ENCODE measurements at places on chromosomes 7 and 10. TPM values are rescaled to one million over a fixed set of nuclear protein-coding genes. Genes with fewer than 3 reads are reported as not detected.

DNA sequence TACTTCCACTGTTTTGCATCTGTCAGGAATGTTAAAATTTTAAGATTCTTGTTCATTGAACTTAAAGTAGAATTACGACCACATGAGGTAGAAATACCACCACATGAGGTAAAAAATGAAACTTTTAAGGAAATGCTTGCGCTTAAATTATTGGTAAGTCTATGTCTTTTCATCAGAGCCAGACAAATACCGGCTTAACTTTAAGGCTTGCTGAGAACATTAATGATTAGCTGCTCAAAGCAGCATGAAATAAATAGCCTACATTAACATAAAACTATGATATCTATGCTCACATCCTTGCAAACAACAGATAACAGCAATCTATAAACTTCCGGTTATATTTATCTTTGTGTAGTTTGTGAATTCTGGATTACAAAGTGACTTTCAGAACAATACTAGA, 26.9 kb upstream of the SCIN start:
- DNase-seq, result no peak

DNA sequence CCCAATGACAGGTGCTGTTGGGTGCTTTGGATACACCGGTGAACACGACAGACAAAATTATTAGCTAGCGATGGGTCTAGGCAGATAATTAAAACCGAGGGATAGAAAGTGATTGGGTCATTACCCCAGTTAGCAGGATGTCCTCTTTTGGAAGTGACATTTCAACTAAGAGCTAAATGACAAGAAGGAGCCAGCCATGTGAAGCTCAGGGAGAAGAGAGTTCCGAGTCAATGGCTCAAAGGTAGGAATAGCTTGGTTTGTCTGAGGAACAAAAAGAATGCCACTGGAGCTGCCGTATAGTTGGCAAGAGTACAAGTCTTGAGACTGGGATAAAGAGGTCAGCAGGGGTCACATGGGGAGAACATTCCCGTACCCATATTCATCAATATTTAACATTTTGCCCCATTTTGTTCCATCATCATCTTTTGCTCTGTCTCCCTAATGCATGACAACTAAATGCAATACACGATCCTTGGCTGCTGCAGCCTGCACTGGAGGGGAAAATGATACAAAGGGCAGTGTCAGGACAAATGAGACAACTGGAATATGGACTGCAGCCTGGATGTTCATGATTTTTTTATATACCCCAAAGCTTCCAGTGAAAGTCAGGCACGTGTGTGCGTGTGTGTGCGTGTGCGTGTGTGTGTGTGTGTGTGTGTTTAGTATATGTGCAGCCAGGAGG, 115.7 kb downstream of the ICA1 start:
- no peak for DNase-seq

The LIPJ gene
- not detected for polyA plus RNA-seq

DNA sequence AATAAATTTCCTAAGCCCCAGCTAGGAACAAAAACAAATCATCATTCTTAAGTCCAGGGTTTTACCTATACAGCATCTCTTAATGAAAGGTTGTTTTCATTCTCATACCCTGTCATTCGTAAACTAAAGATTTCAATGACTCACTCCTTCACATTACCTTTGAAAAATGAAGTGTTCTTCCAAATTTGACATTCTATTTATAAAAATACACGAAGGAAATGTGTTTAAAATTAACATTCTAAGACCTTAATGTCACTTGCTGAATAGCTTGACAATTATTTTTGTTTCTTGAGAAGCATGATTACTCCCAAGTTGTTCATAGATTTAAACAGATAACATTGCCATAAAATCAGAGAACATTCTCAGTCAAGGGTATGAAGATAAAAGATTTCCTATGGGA, 1188.3 kb upstream of the SORCS1 start:
- DNase-seq, result no peak

DNA sequence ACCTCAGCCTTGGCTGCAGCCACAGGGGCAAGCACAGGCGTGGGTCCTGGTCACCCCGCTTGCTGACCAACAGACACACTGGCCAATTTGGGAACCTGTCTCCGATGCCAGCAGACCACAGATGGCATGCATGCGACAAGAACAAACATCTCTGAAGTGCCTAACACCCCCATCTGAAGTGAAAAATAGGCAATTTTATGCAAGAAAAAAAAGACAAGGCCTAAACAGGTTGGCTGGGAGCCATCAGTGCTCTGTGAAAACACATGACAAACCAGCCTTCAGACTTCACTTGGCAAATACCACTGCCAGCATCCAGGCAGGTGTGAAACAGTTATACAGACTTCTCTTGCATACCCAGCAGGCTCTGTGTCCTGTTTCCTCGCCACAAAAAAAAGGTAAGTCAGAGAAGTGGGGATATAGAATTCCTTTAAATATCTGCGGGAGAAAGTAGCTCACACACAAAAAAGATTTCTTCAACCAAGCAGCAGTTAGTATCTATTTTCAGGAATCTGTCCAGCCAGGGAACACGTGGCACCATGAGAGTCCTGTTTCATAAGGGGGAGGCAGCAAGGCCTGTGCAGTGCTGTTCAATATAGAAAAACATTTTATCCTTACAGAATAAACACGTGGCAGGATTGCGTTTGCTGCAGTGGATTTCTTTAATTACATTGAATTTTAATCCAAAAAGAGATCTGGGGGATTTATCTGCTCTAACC, 293.4 kb upstream of the MKLN1 start:
- no peak for DNase-seq

The DGKI gene
- polyA plus RNA-seq, result 3.1 TPM

GRCh38 chr7:100951172-100951571, 1.8 kb downstream of the MUC3A start:
- no peak for DNase-seq

The FAM221A gene
- polyA plus RNA-seq, result 3.5 TPM

DNA sequence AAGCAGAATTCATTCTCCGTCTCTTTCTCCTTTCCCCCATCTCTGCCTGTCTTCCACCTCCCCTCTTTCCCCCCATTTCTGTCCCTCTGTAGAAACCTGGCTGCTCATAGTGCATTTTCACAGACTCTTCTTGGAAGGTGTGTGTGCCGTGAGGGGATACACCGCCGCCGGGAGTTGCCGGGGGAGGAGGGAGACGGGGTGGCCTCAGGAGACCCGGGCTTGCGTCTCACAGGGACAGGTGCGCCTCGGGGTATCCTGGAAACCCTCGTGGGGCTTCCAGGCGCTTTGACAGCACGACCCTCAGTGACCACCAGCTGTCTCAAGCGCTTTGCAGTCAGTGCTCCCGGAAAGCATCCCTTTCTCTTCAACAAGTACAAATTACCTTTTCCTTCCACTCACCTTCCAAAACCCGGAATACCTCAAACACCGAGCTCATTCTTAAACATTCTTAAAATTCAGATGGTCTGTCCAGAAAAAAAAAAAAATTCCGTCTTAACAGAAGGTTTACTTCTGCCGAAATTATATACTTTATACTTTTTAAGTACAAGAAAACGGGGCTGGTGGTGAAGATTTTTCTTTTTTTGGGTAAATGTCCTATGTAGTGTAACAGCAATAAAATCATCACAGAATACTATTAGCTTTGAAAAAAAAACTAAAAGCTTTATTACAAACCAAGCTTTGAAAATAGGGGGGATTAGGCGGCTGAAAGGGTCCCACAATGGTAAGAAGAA, 8.2 kb downstream of the EMX2 start:
- DNase-seq, result no peak

The AGR3 gene
- not detected for polyA plus RNA-seq

GRCh38 chr7:127581716-127582115, 3.7 kb downstream of the GCC1 start:
- DNase-seq, result no peak

DNA sequence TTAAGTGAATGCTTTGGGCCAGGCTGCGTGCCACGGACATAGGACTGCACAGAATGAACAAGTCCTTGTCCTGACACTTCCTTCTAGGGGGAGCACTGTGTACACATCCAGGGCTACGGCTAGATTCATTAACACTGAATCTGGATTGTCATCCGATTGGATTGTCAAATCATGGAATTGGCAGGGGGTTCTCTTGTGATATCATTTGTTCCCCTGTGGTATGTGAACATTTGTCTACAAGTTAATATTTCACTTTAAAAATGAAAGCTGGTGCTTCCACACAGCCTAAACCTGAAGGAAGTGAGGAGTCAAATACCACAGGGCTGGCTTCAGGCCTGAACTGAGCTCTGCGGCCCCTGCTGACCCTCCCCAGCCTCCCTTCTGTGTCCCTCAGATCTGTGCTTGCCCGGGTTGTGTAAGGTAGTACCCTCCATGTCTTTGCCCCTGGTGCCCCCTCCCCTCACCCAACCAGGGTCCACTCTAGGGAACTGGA, 75.6 kb downstream of the SNX10 start:
- no peak for DNase-seq

The DKK1 gene
- 21.9 TPM for polyA plus RNA-seq

The OPN1SW gene
- not detected for polyA plus RNA-seq

DNA sequence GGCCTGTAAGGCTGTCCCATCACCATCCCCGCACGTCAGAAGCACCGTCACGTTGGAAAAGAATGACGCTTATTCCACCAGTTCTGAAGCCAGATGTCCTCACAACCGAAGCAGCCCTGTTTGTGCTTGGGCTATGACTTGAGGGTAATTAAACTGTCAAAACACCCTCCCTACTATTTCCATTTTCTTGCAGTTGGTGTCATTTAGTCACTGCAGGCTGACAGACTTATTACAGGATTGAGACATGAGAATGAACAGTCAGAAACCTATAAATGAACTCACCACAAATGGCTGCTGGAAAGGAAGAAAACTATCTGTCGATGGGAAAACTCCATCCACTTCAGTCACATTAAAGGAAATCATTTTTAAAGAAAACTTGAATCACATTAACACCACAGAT, 85.3 kb downstream of the VOPP1 start:
- DNase-seq, result no peak

The ANKRD30A gene
- not detected for polyA plus RNA-seq

The GDF2 gene
- not detected for polyA plus RNA-seq

The MKRN1 gene
- 63.7 TPM for polyA plus RNA-seq

DNA sequence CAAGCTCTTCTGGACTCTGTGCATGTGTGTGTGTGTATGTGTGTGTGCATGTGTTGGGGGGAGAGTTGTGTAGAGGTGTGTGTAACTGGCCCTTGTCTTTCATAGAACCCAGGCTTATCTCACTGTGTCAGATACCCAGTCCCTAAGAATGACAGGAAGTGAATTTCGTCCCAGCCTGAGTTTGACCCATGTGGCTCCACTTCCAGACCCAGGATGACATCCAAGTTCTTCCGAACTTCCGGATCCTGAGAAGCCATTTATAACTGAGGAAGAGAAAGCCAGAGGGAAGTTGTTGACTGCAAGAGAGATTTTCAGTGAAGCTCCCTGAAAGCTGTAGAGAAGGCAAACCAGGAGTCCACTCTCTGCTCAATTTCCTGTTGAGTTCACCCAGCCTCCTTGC, 53.2 kb downstream of the ADRB1 start:
- DNase-seq, result no peak

The H2BK1 gene
- not detected for polyA plus RNA-seq

DNA sequence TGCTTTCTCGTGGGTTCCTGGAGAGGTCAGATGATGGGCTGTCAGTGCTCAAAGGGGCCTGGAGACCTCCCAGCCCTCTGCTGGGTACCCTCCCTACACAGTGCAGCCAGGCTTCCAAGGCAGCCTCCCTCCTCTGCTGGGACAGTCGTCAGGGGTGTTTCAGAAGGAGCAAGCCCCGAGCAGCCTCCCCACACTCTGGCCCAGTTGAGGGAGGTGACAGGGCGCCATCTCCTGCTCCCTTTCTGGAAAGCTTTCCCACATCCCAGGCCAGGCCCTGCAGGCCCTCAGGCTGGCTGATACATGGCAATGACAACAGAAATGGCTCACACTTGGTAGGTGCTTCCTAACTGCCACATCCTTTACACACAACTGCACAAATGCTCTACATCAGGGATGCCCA, 32.1 kb downstream of the KCNMA1 start:
- DNase-seq, result no peak

GRCh38 chr7:45648671-45648995, 74.5 kb downstream of the ADCY1 start:
- DNase-seq, result no peak

The NRF1 gene
- 13.1 TPM for polyA plus RNA-seq

GRCh38 chr7:30988351-30989005, 24.7 kb downstream of the GHRHR start:
- no peak for DNase-seq

The CCDC136 gene
- 19.7 TPM for polyA plus RNA-seq

GRCh38 chr7:991729-992656, 9.0 kb downstream of the CYP2W1 start:
- DNase-seq, result no peak

- DNase-seq, result peak; percentile 67
Measured at GRCh38 chr7:140059273-140060242, 3.2 kb downstream of the PARP12 start.

GRCh38 chr10:15267496-15267895, 99.0 kb upstream of the NMT2 start:
- no peak for DNase-seq

GRCh38 chr7:111384065-111384891, 178.0 kb downstream of the IMMP2L start:
- DNase-seq, result no peak

The UPK3B gene
- not detected for polyA plus RNA-seq

DNA sequence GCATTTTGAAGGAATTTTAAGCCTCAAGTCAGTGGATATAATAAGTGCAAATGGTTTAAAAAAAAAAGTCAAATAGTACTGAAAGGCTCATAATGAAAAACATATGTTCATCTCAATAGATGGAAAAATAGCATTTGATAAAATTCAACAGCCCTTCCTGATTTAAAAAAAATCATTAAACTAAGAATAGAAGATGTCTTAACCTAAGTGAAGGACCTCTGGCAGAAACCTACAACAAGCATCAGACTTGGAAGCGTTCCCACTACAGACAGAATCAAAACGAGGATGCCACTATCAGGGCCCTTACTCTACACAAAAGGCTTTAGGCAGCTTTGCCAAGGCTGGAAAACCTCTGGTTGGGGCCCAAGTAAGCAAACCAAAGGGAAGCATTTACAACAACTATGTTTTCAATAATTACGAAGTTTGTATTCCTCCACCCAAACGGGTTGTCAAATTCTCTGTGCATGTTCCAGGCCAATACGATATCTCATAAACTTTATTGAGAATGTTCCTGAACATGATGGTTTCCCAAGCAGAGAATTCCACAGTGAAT, 45.1 kb downstream of the CYTH3 start:
- DNase-seq, result no peak

The HOXA11 gene
- 0.14 TPM for polyA plus RNA-seq

The LRIT1 gene
- polyA plus RNA-seq, result not detected

GRCh38 chr7:54678763-54679489, 80.1 kb downstream of the SEC61G start:
- DNase-seq, result no peak

The MALRD1 gene
- 2.4 TPM for polyA plus RNA-seq

DNA sequence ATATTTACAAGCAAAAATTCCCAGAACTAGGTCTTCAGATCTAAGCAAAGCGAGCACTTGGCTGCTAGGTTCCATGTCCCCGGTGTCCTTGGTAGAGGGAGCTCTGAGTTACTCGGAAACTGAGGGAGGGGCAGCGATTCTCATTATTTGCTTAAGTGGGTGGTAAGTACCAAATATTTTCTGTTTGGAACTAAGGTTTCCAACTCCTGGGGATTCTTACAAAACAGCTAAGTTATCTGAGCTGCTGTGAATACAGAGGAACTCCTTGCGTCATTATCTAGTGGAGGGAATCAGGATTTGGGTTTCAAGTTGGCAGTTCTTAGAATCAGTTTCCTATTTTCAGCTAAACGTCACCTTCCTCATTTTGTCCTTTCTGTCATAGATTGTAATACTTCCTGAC, 76.8 kb upstream of the IKZF1 start:
- no peak for DNase-seq
